ENCODE measurements at places on chromosomes 2 and 18. TPM values are rescaled to one million over a fixed set of nuclear protein-coding genes. Genes with fewer than 3 reads are reported as not detected.

LAPTM4A gene
- 116 TPM for polyA plus RNA-seq

CTLA4 gene
- polyA plus RNA-seq = not detected

HRH4 gene
- polyA plus RNA-seq = not detected

DNA sequence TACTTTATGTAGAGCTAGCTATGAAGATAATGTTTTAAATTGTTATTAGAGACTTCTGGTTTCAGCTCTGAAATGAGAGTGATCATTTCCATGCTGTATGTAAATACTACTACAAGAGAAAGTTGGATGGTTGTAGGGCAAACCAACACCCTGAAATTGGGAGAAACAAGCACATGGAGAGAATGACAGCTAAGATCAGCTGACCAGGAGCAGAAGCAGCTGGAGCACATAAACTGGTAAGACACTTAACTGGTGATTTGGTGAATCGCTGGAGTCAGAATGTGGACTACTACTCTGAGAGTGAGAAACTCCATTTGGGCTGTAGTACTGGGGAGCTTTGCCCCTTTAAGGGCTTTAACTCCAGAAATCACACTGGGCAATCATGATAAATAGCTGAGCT, 226.8 kb downstream of the RND3 start:
- no peaks in the 10 kb centered on the region for H3K36me3 ChIP-seq
- H3K4me3 ChIP-seq = no peak overlapping the region
- no peak for DNase-seq

DNA sequence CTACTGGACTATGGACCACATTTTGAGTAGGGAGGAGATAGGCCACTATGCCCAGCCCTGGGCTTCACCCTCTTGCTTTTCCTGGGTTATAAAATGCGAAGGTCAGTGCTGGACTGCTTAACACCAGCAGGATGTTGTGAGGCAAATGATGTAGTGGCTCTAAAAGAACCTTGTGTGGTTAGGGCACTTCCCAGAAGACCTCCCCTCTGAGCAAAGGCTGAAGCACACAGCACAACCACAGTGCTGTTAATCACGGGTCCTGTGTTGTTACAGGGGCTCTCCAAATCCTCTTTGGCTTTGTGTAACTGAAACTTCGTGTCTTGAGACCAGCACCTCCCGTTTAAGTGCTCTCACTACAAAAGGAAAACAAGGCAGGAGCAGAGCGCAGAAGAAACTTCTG, 166.9 kb downstream of the KLHL29 start:
- no peaks in the 10 kb centered on the region for H3K4me1 ChIP-seq
- no peaks in the 10 kb centered on the region for H3K27me3 ChIP-seq
- H3K36me3 ChIP-seq = no peaks in the 10 kb centered on the region
- no peak overlapping the region for H3K4me3 ChIP-seq
- no peak for DNase-seq

GRCh38 chr2:134138115-134138514, 115.8 kb upstream of the MGAT5 start:
- H3K27me3 ChIP-seq = peaks cover 4% of the 10 kb centered on the region
- H3K36me3 ChIP-seq = no peaks in the 10 kb centered on the region
- DNase-seq = no peak
- no peak overlapping the region for H3K4me3 ChIP-seq
